ENCODE measurements at places on chromosomes 4 and X. TPM values are rescaled to one million over a fixed set of nuclear protein-coding genes. Genes with fewer than 3 reads are reported as not detected.

SCRG1 gene
- polyA plus RNA-seq: 19.4 TPM

RBM46 gene
- not detected for polyA plus RNA-seq

MAGEB10 gene
- not detected for polyA plus RNA-seq

TMEM31 gene
- polyA plus RNA-seq: not detected

MED28 gene
- polyA plus RNA-seq: 46.1 TPM

KLB gene
- 0.85 TPM for polyA plus RNA-seq

ZNF185 gene
- polyA plus RNA-seq: not detected

RPL34 gene
- polyA plus RNA-seq: 1,165 TPM

IL13RA1 gene
- polyA plus RNA-seq: 1.7 TPM

CCSER1 gene
- polyA plus RNA-seq: 8.1 TPM

XAGE1B gene
- not detected for polyA plus RNA-seq

ARR3 gene
- polyA plus RNA-seq: not detected

RAB40AL gene
- not detected for polyA plus RNA-seq

PRSS12 gene
- 0.55 TPM for polyA plus RNA-seq

UGT8 gene
- polyA plus RNA-seq: 15.4 TPM

CFAP47 gene
- not detected for polyA plus RNA-seq

Data from Purkinje cell (primary cell).